Hematopoietic multipotent progenitor cell treated with erythropoietin and hydrocortisone succinate and interleukin-3 and kit ligand, for 6 days (in vitro differentiated cells): ENCODE measurements at places on chromosomes 1 and 21.

DNA sequence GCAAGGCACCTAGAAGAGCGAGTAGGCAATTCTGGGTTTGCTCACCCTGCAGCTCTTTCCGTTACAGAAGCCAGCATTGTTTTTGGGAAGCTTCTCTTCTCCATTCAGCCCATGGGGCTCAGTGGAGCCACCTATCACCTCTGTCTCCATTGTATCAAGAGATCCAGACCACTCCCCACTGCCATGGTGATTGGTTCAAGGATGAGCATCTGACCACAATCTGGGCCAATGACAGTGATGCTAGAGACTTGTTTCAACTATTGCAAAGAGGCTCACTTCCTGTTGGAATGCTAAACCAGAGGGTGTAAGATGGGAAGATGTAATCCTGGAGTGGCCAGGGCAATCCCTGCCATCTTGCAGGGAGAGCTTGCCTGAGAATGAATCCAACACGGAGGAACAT lies 6.6 kb downstream of the SPATA21 start:
- DNase-seq, result peak; percentile 29

GRCh38 chr1:39977202-39977601 lies 22.3 kb downstream of the MFSD2A start:
- no peak for DNase-seq

DNA sequence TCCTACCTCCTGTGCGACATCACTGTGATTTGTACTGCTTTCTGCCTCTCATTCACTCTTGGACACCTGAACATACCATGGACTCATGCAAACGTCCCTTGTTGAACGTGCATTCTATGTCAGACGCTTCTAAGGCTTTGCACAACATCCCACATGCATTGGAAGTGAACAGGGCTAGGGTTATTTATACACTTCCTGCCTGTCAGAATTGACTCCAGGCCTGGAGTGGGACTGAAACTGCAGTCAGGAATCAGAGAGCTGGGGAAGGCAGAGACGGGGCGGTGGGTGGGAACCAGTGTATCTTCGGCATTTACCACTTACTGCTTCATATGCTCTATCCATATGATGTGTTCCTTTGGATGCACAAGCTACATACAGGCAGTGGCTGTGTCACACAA lies 81.4 kb upstream of the GALNT2 start:
- no peak for DNase-seq

DNA sequence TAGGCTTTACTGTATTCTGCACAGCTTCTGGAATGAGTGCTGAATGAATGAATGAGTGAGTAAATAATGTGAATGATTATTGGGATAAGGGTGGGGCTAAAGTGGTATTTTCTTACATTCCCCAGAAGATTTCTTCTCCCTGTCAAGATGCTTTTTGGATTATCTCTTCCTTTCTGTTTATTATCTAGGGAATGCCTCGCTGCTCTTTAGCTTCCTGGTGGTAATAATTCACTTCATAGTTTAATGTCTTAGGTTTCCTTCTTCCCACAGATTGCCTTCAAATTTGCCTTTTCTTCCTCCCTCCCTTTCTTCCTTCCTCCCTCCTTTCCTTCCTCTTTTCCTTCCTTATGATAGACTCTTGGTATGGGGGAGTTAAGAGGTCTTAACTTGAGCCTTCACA lies 24.0 kb downstream of the DDR2 start:
- DNase-seq, result no peak

DNA sequence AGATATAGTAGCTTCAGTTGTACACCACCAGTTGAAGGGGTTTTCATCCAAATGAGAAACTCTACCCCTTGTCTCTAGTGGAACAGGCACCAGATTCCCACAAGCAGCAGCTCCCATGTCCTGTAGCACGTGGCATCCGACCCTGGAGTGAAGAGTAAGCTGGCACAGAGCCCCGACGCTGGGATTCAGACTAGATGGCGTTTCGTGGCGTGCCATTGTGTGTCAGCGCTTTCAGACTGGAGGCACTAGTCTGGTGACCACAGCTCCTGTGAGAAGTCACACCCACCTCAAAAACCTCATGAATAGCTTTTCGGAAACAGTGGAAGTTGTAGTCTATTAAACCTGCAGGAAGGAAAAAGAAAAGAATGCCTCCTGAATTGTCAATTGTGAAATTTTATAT lies 20.2 kb downstream of the RRAGC start:
- no peak for DNase-seq

- DNase-seq, result peak; percentile 27
Measured at GRCh38 chr1:13950637-13951036, 250.6 kb downstream of the PRDM2 start.

GRCh38 chr1:66266756-66267155 lies 267.2 kb upstream of the SGIP1 start:
- no peak for DNase-seq
